ACHN (cell line): ENCODE measurements at places on chromosomes 16 and 17.

DNA sequence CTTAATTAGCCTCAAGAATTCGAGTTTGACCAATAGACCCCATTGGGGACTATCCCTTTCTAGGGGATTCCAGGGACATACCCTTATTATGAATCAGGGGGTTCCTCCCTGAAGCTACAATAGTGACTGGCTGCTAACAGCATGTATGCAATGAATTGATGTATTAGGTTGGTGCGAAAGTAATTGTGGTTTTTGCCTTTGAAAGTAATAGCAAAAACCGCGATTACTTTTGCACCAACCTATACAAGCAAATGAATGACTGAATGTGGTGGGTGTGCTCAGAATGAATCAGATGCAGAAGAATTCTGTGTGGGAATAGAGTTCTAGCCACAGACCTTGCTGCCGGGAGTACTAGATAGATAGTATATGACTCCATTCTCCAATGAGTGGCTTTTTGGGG lies 76.7 kb downstream of the HLF start:
- no peak for DNase-seq

DNA sequence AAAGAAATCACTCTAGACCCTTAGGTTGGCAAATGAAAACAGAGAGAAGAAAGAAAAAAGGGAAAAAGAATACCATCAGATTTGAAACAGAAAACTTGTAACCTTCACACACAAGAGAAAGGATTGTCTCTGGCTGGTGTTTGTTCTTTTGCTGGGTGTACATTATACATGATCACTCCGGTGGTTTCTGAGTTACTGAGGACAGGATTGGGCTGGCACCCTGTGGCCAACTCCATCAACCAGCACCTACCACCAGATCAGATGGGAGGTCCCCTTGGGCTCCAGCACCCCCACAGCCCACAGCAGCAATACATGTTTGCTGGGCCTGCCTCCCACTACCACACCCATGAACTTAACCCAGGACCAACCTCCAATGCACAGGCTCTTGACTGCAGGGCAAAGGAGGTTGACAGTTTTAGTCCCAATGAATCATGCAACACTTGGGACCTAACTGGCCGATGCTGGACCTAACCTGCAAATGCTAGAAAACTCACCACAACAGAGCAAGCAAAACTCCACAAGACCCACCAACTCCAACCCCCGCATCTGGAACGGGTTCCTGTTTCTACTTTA lies 308.3 kb downstream of the SOX9 start:
- DNase-seq = no peak

GRCh38 chr16:87515475-87516330 lies 22.9 kb upstream of the ZCCHC14 start:
- DNase-seq = no peak

- no peak for DNase-seq
Measured at GRCh38 chr16:28883221-28883996, 5.1 kb downstream of the ATP2A1 start.

DNA sequence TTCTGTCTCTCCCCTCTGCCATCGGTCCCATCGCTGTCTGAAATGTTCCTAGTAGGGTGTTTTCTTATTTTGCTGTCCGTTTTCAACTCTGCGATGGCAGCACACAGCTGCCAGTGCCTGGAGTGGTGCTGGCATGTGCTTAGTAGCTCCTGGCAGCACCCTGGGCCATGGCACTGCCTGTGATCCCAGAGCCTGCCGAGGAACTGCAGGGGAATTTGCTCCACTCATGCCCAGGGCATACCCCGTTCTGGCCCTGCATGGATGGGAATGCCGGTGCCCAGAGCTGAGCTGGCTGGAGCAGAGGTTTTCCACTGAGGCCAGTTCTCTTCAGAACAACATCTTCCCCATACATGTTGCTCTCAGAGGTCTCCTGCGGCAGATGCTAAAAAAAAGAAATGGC lies 43.1 kb downstream of the GPT2 start:
- no peak for DNase-seq

GRCh38 chr17:7393613-7394451 lies 493 bp downstream of the PLSCR3 start:
- DNase-seq = peak; percentile 26

- no peak for DNase-seq
Measured at GRCh38 chr17:37031493-37032083, 82.8 kb downstream of the AATF start.

DNA sequence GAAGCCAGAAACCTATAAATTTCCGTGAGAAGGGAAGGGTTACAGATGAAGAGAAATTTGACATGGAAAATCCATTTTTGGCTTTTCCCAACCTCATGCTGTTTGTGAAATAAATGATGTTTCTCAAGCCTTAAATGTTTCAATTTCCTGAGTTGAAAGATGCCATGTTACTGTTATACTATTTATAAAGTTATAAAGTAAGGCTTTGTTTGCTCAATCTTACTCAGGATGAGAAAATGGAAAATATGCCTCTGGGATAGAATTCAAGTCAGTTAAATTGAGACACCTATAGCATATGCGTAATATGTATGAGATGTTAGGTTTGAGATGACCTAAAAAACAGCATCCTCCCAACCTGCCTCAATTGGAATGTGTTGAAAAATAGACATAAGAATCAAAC lies 19.9 kb upstream of the FAM20A start:
- DNase-seq = no peak

DNA sequence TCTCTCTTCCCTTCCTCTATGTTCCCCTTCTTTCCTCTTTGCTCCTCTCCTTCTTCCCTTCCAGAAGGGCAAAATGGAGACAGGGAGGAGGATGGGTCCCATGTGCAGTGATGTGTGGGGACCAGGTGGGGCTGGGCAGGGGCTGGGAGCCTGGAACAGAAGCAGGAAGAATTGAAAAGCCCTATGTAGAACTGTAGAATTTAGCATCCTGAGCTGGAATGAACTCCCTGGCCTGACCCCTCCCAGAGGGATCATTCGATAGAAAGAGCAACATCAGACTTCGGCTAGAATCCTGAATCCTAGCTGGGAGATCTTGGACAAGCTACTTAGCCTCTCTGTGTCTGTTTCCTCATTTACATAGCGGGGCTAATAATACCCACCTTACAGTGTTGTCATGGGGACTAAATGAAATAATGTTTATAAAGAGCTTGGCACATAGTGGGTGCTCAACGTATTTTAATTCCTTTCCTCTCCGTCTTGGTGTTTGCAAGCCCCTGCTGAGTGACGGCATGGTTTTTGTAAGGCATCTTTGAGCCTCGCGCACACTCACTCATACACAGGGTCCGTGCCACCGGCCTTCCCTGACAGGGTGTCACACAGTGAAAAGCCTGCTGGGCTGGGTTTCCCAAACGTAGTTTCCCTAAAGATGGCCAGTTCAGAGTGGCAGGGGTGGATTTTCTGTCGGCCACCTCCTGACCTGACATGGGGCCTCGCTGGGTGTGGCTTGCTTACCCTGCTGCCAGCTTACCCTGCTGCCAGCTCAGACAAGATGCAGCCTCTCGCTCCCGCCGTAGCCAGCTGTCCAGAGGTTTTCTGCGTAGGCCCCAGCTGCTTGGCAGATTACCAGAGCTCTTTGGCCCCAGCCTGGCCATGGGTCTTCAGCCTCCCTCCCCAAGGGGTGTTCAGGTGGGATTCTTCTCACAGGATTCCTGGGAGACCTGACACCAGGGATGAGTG lies 6.1 kb upstream of the ARHGAP23 start:
- no peak for DNase-seq

DNA sequence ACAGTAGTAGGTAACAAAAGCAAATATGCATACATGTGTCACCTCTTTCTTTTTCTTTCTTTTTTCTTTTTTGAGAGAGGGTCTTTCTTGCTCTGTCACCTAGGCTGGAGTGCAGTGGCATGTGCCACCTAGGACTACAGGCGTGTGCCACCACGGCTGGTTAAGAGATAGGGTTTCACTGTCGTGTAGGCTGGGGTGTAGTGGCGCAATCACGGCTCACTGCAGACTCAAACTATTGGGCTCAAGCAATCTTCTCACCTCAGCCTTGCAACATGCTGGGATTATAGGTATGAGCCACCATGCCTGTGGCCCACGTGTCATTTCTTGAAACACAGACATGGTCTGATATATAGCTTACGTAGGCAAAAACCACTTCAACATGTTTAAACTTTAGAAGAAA lies 397.7 kb upstream of the PMFBP1 start:
- no peak for DNase-seq

GRCh38 chr17:59530531-59530930 lies 34.9 kb upstream of the DHX40 start:
- no peak for DNase-seq

DNA sequence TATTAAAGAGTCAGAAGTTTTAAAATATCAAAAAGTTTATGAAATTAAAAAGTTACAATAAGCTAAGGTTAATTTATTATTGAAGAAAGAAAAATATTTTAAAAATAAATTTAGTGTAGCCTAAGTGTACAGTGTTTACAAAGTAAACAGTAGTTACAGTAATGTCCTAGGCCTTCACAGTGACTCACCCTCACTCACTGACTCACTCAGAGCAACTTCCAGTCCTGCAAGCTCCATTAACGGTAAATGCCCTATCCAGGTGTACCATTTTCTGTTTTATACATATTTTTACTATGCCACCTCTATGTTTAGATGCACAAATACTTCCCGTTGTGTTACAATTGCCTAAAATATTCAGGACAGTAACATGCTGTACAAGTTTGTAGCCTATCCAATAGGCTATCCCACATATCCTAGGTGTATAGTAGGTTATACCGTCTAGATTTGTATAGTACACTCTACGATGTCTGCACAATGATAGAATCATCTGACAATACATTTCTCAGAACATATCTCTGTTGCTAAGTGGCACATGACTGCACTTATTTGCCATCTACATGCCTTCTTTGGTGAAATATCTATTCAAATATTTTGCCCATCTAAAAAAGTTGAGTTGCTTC lies 67.2 kb upstream of the WSB1 start:
- peak; percentile 50 for DNase-seq

- no peak for DNase-seq
Measured at GRCh38 chr17:13518261-13519000, 83.3 kb downstream of the HS3ST3A1 start.

- DNase-seq = no peak
Measured at GRCh38 chr17:67974185-67974584, 22.1 kb downstream of the C17orf58 start.

DNA sequence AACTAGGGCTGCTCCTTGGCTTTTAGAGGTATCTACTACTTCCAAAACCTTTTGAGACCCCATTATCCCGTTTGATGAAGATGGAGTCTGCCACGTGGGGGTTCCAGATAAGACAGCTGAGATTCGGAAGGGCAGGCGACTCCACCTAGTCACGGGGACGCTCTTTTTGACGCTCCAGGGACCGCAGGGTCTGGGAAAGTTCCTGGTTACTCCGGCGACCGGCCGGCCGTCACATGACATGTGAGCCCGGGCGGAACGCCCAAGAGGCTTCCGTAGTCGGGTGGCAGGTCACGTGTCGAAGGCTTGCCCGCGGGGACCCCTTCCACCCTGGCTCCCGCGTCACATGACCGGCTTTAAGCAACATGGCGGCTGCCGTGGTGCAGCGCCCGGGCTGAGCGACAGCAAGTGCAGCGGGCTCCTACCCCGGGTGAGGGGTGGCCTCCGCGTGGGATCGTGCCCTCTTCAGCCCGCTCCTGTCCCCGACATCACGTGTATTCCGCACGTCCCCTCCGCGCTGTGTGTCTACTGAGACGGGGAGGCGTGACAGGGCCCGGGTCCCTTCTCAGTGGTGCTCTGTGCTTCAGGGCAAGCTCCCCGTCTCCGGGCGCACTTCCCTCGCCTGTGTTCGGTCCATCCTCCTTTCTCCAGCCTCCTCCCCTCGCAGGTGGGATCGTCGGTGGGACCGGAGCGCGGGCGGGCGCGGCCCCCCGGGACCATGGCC lies at the start of gene SPNS1:
SPNS1 (plus strand) TSS at position 342 of the 721 bp plus-strand sequence; CDS start at position 716, 374 bp downstream.
- DNase-seq = peak; percentile 98

DNA sequence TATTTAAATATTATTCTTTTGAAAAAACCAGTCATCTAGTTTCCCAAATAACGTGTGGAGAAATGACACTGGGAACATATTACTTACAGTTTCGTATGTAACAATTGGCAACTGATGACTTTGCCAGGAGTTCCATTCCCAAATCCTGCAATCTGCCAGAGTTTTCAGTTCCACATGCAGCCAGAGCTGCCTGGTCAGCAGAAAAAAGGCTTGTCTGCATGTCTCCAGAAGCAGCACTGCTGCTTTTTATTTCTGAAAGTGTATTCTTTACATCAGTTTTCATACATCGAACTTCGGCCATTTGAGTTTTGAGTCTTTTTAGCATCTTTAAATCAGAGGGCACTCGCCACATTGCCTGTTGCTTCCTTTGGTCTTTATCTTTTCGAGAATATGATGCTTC lies 78.4 kb downstream of the TRIM37 start:
- no peak for DNase-seq

GRCh38 chr17:28759256-28759865 lies 15.6 kb downstream of the TRAF4 start:
- DNase-seq = no peak

DNA sequence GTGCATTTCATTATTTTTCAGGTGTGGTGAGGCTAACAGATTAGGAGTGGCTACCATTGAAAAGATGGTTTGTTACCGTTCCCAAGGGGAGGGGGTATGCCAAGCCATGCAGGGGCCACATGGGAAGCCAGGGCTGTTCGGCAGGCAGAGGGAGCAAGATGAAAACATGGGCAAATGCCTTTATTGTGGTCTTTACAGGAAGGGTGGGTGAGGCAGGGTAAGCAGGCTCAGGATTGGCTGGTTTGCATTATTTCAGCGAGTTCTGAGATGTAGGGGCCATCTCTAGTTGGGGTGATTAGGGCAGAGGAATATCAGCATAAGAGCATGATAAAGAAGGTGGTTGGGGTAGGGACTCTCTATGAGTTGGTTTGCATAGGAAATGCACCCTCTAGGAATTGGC lies 117.6 kb downstream of the CCT6B start:
- DNase-seq = no peak

- DNase-seq = peak; percentile 27
Measured at GRCh38 chr16:67406111-67406971, 9.9 kb downstream of the ZDHHC1 start.

DNA sequence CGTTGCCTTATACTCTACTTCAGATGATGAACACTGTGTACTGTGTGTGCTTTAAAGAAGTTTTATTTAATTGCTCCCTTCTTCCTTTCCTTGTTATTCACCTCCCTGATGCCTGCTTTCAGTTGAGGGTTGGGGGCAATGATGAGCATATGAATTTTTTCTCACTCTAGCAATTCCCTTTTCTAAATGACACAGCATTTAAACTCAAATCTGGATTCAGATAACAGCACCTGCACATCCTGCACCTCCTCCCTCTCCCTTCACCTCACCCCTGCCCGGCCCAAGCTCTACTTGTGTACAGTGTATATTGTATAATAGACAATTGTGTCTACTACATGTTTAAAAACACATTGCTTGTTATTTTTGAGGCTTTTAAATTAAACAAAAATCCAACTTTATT lies 13.0 kb upstream of the PNPO start:
- no peak for DNase-seq

- DNase-seq = peak; percentile 88
Measured at GRCh38 chr16:29710227-29711219, 31.5 kb downstream of the QPRT start.
